ENCODE measurements at places on chromosomes 7 and 10.

DNA sequence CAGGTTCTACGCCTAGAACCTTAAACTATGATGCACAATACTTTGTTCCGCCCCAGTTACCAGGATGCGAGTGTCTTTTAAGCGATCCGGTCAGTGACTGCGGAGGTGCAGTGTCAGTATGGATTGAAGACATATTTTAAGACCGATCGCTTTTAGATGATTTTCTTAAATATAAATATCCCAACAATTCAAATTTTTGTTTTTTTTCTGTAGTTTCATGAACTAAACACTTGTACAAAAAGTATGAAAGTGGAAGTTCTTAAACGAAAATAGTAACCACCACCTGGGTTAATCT lies 835 bp downstream of the COMMD3 start:
- H3K4me1 ChIP-seq, result peaks cover 27% of the 10 kb centered on the region
- no peak for DNase-seq
- peak overlapping the region; percentile 95 for H3K27ac ChIP-seq
- no peaks in the 10 kb centered on the region for H3K27me3 ChIP-seq
- H3K36me3 ChIP-seq, result no peaks in the 10 kb centered on the region

DNA sequence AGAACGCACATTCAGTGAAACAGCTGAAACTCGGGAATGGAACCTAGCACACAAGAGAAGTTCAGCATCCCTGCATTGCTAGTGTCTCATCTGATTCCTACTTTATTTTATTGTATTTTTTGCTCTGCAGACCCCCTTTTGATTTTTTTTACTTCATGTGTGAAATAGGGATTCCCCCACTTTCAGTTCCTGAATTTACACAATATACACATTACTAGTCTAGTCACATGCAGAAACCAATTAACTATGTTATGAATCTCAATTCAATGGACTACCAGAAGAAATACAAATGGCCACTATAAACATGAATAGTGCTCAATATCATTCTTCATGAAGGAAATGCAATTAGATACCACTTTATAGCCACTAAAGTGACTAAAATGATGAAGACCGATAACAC lies 386.1 kb upstream of the COBL start:
- no peaks in the 10 kb centered on the region for H3K4me1 ChIP-seq
- H3K36me3 ChIP-seq, result no peaks in the 10 kb centered on the region
- no peak for DNase-seq
- H3K27me3 ChIP-seq, result no peaks in the 10 kb centered on the region
- no peak overlapping the region for H3K27ac ChIP-seq

DNA sequence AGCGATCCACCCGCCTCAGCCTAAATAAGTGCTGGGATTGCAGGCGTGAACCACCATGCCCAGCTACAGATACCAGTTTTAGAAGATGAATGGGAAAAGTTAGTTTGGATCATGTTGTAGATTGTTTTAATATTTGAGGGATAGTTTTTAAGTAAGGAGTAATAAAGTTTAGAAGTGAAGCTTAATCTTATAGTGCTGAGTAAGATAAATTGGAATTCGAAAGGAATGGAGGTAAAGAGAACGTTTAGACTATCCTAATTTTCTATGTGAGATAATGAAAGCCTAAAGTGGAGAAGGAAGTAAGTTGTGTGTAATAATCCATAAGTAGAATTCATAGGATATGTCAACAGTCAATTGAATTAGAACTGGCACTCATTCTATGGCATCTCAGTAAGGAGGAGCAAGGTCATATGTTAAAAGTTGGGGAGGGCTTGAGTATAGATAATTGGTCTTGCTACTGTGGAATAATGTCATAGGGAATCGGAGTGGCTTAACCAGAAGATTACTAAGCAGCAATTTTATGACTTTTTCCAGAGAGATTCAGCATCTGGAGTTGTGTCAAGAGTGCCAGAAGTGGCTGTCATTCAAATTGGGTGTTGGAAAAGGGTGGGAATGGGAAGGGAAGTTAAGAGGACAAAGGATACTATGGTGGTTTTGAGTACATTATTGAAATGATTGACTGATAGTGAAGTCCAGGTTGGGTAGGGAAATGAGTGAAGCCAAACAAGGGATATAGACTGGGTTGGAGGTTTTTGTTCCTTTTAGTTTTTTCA lies 12.1 kb downstream of the TAX1BP1 start:
- no peak overlapping the region for H3K4me3 ChIP-seq
- DNase-seq, result no peak

- no peak overlapping the region for H3K27ac ChIP-seq
- peaks cover 41% of the 10 kb centered on the region for H3K36me3 ChIP-seq
- DNase-seq, result no peak
- H3K27me3 ChIP-seq, result no peaks in the 10 kb centered on the region
Observed at GRCh38 chr7:12233175-12233574, 22.1 kb downstream of the TMEM106B start.

DNA sequence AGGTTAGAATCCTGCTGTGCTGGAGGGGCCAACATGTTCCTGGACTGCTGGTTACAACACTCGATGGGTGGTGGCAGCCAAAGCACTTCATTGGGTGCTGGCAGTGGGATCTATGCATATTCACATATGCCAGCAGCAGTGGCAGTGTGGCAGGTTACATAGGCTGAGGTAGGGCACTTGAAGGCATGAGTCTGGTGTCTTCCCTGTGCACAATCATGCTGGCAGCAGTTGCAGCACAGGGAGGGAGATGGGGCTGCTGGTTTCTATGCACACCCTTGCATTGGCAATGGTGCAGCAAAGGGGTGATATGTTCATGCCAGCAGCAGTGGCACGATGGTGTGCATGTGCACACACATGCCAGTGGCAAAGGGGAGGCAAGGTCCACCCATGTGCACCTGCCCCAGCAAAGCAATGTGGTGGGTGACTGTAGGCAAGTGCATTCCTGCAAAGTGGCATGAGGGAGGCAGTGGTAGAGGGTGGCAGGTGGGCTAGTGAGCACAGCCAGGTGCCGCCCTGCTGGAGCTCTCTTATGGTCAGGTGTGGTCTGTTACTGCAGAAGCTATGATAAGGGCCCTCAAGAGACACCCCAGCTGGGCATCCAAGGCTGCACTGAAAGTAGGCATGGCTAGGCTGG lies 356.2 kb upstream of the STEAP1 start:
- no peak for DNase-seq
- no peaks in the 10 kb centered on the region for H3K4me1 ChIP-seq
- H3K27ac ChIP-seq, result no peak overlapping the region
- no peak overlapping the region for H3K4me3 ChIP-seq
- H3K27me3 ChIP-seq, result no peaks in the 10 kb centered on the region

DNA sequence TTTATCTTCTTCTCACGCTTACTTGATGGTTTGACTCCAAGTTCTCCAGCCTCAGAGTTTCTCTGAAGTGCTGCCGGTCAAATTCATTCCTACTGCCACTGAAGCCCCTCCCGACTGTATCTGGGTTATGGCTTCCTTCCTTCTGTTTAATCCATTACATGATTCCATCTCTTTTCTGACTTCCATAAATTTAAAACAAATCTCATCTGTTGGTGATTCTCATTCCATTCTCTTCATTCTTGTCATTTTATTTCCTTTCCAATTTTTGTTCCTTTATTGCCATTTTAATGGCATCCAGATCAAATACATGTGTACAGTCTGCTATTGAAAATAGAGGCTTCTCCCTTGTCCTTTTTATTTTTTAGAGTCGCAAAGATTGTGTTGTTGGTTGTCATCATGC lies 25.4 kb upstream of the HIBADH start:
- H3K4me1 ChIP-seq, result no peaks in the 10 kb centered on the region
- no peaks in the 10 kb centered on the region for H3K27me3 ChIP-seq
- no peak overlapping the region for H3K4me3 ChIP-seq
- no peak for DNase-seq

DNA sequence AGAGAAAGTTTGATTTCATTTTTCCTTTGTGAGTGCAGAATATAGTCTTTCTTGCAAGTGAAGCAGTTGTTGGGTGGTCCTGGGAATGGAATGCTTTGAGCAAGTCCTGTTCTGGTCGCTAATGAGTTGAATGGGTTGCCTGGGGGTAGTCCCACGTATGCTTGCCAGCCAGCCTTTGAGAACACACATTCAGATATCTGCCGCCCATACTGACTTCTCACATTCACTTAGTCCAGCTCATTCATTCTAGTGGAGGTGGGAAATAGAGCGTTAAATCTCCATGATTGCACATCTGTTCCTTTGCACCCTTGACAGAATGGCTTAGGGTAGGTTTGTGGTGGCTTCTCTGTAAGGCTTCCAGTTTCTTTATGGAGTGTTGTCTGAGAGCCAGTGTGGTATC lies 256.6 kb downstream of the SORCS3 start:
- no peaks in the 10 kb centered on the region for H3K36me3 ChIP-seq
- no peak overlapping the region for H3K27ac ChIP-seq
- no peak overlapping the region for H3K4me3 ChIP-seq
- no peaks in the 10 kb centered on the region for H3K27me3 ChIP-seq

DNA sequence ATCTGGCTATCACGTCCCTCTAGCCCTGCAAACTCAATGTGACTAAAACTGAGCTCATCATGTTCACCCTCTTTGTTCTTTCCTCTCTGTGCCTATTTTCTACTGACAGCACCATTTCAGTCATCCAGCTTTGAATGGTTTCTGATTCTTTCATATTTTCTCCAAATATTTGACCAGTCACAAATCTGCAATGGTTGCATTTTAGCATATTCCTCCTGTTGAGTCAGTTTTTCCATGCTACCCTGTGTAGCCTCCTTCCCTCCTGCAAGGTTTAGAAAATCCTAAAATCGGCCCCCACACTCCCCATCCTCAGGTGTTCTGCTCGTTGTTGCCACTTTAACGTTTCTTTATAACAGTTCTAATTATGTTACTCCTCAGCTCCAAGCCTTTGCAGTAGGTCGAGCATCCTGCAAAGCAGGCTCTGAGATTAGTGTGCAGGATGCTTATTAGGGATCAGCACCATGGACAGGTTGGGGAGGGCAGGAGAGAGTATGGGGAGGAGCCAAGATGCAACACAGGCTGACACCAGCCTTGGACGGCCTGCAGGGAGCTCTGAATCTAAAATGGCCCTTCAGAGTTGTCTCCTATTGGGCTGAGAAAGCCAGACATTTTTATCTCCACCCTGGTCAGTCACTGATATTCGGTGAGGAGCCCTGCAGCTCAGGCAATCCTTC lies 531.0 kb upstream of the COBL start:
- H3K4me3 ChIP-seq, result no peak overlapping the region
- H3K36me3 ChIP-seq, result no peaks in the 10 kb centered on the region
- H3K27me3 ChIP-seq, result no peaks in the 10 kb centered on the region
- no peak overlapping the region for H3K27ac ChIP-seq

GRCh38 chr10:72782649-72783330 lies 90.8 kb downstream of the MCU start:
- H3K27ac ChIP-seq, result no peak overlapping the region
- DNase-seq, result no peak
- no peak overlapping the region for H3K4me3 ChIP-seq
- peaks cover 13% of the 10 kb centered on the region for H3K4me1 ChIP-seq

Data from upper lobe of right lung (tissue), 1 donor.